Prostate gland (tissue), 2 donors: ENCODE measurements at places on chromosomes 16 and 17. TPM values are rescaled to one million over a fixed set of nuclear protein-coding genes. Genes with fewer than 3 reads are reported as not detected.

Gene SLC52A1
- 1.7 TPM for total RNA-seq

Gene TRIM25
- 28.7 TPM for total RNA-seq

Gene PLA2G10
- total RNA-seq: not detected

Gene EVI2A
- total RNA-seq: 4.9 TPM

Gene ZG16
- not detected for total RNA-seq

Gene OR1A1
- total RNA-seq: not detected

Gene NPIPB13
- total RNA-seq: 5.8 TPM

Gene CNTNAP4
- 0.57 TPM for total RNA-seq

Gene OTOA
- total RNA-seq: 0.68 TPM

Gene ADAD2
- total RNA-seq: 47.7 TPM

Gene DPEP3
- not detected for total RNA-seq

Gene WFIKKN1
- total RNA-seq: 1.5 TPM

Gene PRAC1
- 243 TPM for total RNA-seq

Gene C16orf92
- not detected for total RNA-seq

Gene CCL17
- not detected for total RNA-seq

Gene DYNLRB2
- 4.6 TPM for total RNA-seq

Gene ALOX15B
- total RNA-seq: 108 TPM
